Stimulated activated CD8-positive, alpha-beta memory T cell treated with anti-CD3 and anti-CD28 coated beads, Interleukin-7, amount 100 ng/mL, for 1 hour (primary cell): ENCODE measurements at places on chromosomes 5 and 9.

DNA sequence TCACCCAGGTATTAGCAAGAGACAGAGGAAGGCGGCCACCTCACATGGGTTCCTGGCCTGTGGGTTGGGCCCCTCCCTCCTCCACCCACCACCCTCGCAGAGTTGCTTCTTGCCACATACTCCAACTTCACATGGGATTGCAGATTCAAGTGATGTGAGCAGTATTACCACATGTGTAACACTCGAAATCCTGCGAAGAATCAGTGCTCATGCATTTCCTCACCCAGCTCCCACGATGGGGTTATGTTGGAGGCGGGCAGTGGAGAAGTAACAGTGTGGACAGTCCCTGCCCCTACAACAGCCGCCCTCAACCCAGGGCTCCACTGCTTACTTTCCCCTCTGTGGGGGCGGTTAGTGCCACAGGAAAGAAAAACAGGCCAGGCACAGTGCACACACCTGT lies 3.9 kb upstream of the FBP1 start:
- no peak for DNase-seq

- no peak for DNase-seq
These were observed 85.1 kb upstream of the LRRTM2 start for GRCh38 chr5:138960145-138960692.

- no peak for DNase-seq
These were observed 56.9 kb downstream of the SNX24 start for GRCh38 chr5:122902263-122902662.

- no peak for DNase-seq
These were observed 891.4 kb upstream of the C9orf72 start for GRCh38 chr9:28464481-28465216.

- DNase-seq: no peak
These were observed 132.2 kb upstream of the HMHB1 start for GRCh38 chr5:143679777-143680176.

DNA sequence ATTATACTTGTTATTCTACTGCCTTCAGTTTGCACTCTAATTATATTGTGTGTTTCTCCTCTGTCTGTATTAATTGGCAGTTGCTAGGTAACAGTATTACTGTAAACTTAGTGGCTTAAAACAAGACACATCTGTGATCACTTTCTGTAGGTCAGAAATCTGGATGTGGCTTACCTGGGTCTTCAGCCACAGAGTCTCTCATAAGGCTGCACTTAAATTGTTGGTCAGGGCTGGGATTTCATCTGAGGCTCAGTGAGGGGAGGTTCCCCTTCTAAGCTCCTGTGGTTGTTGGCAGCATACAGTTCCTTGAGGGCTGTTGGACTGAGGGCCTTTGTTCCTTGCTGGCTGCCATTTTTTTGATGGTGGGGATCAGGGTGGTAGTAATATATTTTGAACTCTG lies 68.8 kb downstream of the SLC44A1 start:
- DNase-seq: no peak

- DNase-seq: no peak
These were observed 236.9 kb upstream of the NFIL3 start for GRCh38 chr9:91660521-91660920.

DNA sequence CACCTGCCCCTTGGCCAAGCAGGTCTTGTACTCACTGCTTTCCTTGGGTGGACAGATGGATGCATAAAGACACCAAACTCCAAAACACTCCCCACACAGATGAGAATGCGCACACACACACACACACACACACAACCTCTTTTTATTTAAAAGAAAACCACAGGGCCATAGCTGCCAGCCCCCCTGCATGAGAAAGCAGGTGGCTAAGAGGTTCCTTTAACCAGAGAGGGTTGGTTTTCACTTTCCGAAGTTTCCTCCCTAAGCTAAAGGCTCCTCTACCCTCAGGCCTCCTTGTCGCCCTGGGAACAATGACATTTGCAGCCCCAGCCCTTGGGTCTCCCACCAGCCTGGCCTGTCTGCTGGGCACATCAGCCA lies 11.1 kb downstream of the NR5A1 start:
- DNase-seq: no peak

DNA sequence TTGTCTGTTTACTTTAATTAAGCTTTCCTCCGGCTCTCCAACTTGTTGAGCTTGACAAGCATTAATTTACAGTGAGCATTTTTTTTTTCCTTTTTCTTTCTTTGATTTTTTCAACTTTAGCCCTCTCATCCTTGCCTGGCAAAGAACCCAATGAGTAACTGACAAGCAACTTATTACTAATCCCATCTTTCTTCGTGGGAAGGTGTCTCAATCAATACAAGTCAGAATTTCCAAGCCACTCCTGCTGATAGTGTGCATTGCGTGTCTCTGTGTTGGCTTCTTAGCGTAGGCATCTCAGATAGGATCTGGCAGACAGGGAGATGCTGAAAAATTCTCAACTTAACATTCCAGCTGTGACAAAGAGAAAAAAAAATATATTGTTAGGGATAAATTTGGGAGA lies 527.7 kb upstream of the WWC1 start:
- no peak for DNase-seq

DNA sequence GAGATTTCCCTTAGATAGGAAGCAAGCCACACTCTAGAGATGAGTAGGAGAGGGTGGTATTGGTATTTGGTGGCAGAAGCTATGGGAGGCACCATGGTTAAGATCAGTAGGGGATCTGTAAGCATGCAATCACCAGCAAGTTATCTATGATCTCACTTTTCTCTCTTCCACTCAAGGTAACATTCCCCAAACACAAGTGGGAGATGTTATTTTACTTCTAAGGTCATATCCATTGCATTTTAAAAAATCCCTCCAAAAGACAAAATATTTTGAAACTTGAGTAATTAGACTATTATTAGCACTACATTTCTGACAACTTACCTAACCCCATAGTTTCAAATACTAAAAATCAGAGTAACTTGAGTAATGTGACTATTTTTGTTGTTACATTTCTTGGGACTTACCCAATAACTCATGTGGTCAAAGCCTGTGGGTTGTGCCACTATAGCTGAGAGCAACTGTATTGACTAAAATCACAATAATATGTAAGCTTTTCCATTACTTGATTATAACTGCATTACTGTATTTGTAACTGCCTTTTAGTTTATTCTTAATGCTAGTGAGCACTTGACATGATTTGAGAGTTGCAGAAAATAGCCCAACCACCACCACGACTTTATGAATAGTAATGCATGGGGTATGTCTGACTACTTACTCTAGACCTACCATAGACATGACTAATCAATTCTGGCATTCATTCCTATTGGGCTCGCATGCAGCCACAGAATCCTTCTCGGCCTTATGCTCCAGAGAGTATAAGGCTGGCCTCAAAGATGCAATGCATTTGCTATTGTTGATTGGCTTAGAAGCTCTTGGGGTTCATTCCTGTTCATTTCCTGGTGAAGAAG lies 264.7 kb downstream of the TRIM32 start:
- no peak for DNase-seq
